Activated T-helper 9 cell treated with anti-CD3 and anti-CD28 coated beads, Interleukin-2, amount 50 U/mL, for 16 hours (primary cell): ENCODE measurements at places on chromosomes 3 and 15.

DNA sequence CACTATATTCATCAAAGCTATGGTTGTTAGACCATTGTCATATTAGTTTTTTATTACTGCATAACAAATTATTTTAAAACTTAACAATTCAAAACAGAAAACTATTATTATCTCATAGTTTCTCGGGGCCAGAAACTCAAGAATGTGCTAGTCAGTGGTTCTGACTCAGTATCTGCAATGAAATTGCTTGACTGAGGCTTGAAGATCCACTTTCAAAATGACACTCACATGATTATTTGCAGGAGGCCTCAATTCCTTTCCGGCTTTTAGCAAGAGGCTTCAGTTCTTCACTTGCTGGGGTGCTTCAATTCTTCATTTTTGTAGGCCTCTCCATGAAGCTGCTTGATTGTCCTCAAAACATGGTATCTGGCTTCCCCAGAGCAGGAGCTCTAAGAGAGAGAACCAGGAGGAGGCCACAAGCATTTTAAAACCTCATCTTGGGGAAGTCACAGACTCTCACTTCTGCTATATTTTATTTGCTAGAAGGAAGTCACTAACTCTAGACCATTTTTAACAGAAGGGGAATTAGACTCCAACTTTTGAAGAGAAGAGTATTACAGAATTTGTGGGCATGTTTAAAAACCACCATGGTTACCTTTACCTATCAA lies 383.7 kb downstream of the MFSD1 start:
- DNase-seq, result no peak

- no peak for DNase-seq
Measured at GRCh38 chr15:79002581-79002980, 57.7 kb upstream of the CTSH start.

GRCh38 chr3:194300382-194300758 lies 50.8 kb downstream of the CPN2 start:
- DNase-seq, result no peak

- DNase-seq, result no peak
Measured at GRCh38 chr3:153634683-153635082, 472.7 kb downstream of the RAP2B start.

- no peak for DNase-seq
Measured at GRCh38 chr3:149288655-149289054, 44.8 kb downstream of the TM4SF18 start.

- no peak for DNase-seq
Measured at GRCh38 chr3:61547625-61548024, 13.7 kb upstream of the PTPRG start.
